Caudate nucleus (tissue), 63 donors: ENCODE measurements at places on chromosomes 12 and 14.
A peak's percentile ranks its signal among the peaks of the same experiment; 100 is the strongest.

DNA sequence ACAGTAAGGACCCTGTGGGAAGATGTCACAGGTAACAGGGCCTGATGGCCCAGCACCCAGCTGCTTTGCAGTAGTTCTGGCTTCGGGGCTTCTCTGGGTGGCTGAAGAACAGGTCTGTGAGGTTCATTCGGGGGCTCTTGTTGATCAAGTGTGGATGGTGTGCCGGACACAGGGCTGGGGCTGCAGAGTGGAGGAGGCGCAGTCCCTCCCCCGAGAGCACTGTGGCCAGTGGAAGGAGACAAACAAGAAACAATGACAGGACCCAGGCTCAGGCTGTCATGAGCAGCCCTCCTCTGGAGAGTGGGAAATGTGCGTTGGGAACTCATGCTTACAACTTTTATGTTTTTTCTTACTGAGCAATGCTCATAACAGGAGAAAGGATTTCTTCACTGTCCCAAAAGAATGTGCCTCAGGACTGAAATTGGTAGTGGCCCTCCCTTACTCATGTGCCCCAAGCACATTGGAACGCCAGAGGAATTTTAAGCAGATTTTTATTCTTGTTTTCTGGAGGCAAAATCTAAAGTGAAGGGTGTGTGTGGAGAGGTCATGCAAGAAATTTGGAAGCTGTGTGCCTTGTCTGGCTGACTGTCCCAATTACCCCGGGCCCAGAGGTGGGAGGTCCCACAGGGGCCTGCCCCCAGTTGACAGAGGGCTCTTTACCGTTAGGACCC is 233.8 kb downstream of the CACNA1C start:
- no peak for DNase-seq

GRCh38 chr14:42130815-42131214 is 524.1 kb downstream of the LRFN5 start:
- DNase-seq, result no peak

DNA sequence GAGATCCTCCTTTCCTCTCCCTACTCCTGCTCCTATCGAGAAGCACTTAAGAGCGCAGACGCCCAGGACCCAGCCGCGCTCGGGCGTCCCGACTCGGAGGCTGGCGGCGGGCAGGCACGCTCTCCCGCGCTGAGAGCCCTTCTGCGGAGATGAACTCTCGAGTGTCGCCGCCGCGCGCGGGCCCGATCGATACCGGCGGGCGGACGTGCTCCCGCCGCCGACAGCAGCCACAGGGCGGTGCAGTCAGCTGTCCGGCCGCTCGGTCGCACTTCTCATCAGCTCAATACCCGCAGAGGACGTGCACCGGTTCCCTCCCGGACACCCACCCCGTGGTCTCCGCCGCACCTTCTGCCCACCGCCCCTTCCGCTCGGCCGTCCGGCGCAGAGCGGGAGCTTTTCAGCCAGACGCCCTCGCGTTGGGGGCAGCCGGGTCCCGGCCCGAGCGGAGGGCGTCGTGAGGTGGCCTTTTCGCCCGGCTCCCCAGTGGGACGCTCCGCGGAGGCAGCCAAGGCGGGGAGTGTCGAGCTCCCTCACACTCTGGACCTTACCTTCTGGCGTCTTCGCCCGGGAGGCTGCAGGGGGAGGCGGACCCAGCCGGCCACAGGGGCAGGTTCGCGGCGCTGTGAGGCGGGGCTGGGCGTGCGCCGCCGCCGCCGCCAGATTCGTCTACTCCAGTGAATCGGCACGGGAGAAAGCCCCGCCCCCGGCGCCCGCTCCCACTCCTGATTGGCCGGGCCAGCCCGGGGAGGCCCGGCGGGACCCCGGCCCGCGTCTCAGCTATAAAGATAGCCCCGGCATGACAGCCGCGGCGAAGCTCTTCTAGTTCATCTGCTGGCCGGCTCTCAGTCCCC is at the start of gene INSM2:
Gene INSM2, plus strand, starts transcription at position 808 of the 851 bp plus-strand sequence. CDS start 89 bp downstream, outside the sequence.
- peak; percentile 74 for DNase-seq

GRCh38 chr12:91100906-91101305 is 10.4 kb downstream of the LUM start:
- no peak for DNase-seq

DNA sequence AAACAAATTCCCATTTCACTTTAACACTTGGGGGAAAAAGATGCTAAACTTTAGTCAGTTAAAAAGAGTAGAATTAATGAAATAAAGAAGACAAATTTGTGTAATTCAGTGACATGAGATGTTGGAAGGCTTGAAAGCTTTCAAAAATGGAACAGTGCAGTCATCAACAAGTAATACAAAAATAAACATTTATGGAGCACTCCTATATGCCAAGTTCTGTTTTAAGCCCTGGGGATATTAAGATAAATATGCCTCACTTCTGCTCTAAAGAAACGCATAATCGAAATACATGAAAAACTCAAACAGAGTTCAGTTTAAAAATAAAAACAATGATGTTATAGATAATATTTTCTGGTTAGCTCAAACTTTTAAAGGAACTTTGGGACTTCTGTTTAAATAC is 93.0 kb downstream of the KCNH5 start:
- no peak for DNase-seq

DNA sequence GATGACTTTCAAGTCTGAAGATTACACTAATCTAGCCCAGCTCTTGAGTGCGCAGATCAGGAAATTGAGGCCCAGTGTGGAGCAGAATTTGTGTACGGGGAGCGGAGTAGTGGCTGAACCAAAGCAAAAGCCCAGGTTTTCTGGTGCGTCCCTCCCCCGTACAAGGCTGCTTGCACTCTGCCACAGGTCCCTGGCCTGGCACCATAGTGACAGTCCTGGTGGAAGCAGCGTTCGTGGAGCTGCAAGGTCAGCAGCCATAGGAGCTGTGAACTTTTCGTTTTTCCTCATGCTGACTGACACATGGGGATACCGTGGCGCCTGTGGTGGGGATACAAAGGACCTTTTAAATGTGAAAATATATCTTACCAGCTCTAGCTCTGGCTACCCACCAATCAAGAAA is 1.7 kb downstream of the EVL start:
- no peak for DNase-seq

- DNase-seq, result peak; percentile 76
Measured at GRCh38 chr12:31959701-31960391, 631 bp downstream of the RESF1 start.

GRCh38 chr12:6143303-6143675 is 18.8 kb upstream of the VWF start:
- no peak for DNase-seq

DNA sequence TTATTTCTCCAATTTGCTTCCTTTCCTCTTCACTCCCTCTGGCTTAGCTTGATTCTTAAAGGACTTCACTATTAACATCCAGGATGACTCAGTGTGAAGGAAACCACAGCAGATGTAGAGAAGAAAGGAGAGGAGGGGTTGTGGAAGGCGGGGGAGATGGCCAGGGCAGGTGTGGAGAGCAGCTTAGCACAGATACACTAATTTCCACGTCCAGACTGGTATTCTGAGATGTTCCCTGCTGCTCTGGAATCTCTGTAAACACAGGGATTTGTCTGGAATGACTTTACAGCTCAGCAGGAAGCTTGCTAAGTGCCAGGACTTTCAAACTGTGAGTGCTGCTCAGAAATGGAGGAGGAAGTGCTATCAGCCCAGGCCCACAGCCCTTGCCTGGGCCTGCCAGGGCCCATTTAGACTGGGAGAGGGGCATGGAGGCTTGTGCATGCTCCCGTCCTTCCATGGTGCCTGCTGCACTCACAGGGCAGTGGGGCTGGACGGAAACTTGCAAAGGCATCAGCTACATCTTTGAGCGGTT is 202.5 kb upstream of the DDHD1 start:
- DNase-seq, result no peak

DNA sequence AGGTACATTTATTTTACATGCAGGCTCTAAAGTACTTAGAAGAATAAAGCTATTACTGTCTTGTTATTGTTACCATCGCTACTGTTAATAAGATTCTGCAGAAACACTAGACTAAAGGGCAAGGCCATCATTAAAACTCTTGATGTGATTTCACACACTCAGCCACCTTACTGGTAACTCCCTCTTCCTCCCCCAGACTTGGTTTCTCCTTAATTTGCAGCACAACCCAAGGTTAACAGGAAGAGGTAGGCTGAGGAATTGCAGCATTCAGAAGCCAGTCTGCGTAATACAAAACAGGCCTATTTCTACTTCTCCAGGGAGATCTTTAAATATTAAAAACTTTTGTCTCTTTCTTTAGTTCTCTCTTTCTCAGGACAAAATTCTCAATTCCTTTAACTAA is 210.3 kb downstream of the BTG1 start:
- no peak for DNase-seq

GRCh38 chr12:20601668-20602280 is 93.4 kb upstream of the SLCO1C1 start:
- no peak for DNase-seq

GRCh38 chr14:33057585-33057984 is 118.9 kb downstream of the NPAS3 start:
- DNase-seq, result no peak

DNA sequence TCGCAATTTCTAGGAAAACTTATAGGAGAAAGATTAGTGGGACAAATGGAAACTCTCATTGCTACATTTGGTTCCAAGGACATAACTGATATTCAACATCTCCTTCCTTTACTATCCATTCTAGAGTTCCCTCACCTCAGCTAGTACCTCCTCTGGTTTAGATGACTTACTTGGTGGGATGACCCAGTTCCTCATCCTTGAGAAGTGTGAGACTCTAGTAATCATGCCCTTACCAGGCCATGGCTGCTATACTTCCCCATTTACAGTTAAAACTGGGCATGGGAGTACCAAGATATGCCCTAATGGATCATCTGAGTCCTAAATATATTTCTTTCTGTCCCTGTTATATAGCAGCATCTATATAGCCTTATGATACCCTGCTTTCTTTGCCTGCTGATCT is 58.1 kb downstream of the IFT81 start:
- DNase-seq, result no peak

- DNase-seq, result no peak
Measured at GRCh38 chr14:88323523-88324199, 592 bp upstream of the KCNK10 start.

DNA sequence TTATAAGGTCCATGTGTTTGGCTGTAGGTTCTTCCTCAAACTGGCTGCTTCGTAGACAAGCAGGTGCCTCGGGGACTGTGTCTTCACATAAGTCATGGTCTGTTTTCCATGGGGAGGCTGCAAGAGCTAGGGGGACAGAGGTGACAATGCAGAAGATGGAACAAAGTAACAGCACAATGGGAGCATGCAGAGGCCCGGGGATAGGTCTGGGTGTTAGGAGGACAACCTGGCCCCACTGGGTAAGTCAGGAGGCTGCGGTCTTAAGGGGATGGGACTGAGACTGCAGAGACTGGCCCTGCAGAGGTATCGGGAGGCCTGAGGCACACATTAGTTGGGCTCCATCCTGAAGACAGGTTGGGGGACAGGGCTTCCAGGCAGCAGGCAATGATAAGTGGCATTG is 88.9 kb downstream of the NTF3 start:
- DNase-seq, result no peak
